ENCODE measurements at places on chromosomes 4 and X. TPM values are rescaled to one million over a fixed set of nuclear protein-coding genes. Genes with fewer than 3 reads are reported as not detected.

DNA sequence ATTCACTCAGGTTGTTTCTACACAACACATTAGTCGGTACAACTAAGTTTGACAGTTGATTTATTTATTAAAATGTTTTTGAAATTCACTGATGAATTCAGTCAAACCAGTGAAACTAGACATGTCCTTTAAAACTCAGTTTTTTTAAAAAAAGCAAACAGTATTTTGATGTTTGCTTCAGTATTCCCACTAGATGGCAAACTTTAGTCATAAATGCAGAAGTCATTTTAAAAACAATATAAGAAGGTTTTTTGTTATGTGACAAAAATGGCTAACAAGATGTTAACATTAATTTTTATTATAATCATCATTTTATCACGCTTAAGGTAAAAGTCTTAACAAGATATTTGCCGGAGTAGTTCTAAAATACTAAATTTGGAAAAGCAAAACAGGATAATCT, 1337.8 kb upstream of the DIAPH2 start:
- DNase-seq, result no peak
- H3K4me3 ChIP-seq, result no peak overlapping the region
- H3K27me3 ChIP-seq, result no peaks in the 10 kb centered on the region
- no peak overlapping the region for H3K27ac ChIP-seq

DNA sequence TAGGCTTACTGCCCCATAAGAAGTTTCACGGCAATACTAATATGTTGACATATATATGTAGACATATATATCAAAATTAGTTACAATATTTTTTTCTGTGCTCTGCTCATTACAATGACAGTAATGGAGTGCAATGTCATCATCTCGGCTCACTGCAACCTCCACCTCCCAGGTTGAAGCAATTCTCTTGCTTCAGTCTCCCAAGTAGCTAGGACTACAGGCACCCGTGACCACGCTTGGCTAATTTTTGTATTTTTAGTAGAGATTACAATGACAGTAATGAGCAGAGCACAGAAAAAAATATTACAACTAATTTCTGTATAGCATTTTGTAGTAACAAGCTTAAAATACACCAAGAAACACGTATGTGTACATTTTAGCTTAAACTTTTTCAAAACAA, 7.6 kb downstream of the EIF4E start:
- no peaks in the 10 kb centered on the region for H3K27me3 ChIP-seq
- no peaks in the 10 kb centered on the region for H3K36me3 ChIP-seq
- no peak overlapping the region for H3K4me3 ChIP-seq
- no peak overlapping the region for H3K27ac ChIP-seq

- peaks cover 32% of the 10 kb centered on the region for H3K4me1 ChIP-seq
- DNase-seq, result no peak
- peak overlapping the region; percentile 3 for H3K27ac ChIP-seq
- H3K36me3 ChIP-seq, result no peaks in the 10 kb centered on the region
- H3K4me3 ChIP-seq, result no peak overlapping the region
- no peaks in the 10 kb centered on the region for H3K27me3 ChIP-seq
These were observed 143.5 kb downstream of the MGST2 start for GRCh38 chr4:139808808-139809756.

DNA sequence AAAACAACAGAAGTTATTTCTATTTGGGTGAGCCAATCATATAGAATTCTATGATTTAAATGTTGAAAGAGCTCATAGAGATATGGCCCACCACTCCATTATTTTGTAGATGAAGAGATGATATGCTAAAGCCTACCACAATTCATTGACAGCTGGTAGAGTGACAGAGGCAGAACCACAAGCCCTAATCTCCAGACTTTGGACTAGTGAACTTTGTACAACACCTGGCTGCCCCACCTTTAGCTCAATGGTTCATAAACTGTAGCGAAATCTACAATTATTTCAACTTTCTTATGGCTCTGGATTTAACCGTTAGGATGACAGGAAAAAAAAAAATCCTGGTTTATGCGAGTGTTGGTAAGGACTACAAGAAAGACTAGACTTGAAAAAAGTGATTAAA, 50.9 kb downstream of the PRKG2 start:
- no peak for DNase-seq
- no peaks in the 10 kb centered on the region for H3K27me3 ChIP-seq
- no peaks in the 10 kb centered on the region for H3K36me3 ChIP-seq
- H3K4me1 ChIP-seq, result no peaks in the 10 kb centered on the region
- H3K4me3 ChIP-seq, result no peak overlapping the region
- H3K27ac ChIP-seq, result no peak overlapping the region

DNA sequence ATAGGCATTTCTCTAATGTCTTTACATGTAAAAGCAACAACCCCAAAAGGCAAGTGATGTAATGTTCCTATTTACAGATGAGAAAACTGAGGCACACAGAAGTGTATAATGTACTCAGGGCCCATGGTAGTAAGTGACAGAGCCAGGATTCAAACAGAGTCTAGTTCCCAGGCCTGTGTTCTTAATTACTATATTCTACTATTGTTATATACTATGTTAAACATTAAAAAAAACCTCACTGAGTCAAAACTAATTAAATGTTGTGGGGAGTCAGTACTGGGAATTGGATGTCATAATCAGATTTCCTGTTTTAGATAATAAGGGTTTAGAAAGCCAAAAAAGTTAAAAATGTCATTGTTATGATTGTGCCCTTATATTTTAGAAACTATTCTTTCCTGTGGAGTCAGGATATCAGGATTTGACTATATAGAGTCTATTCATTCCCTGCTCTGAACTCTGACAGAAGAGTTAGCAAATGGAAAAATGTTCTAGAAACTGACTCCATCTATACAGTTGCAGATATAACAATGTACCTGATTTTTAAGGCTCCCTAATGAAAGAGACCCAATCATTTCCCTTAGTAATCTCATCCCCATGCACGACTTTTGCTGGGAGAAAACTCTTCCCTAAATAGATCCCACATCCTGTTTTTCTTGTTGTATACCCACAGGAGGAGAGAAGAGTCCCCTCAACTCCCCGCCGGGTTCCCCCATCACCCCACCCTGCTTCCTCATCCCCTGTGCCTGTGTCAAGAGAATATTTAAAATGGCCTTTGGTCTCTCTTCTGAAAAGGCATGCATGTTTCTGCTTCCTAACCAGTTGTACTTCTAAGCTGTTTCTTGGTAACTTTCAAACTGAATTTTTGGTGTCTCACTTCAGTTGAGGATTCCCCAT, 69.7 kb downstream of the REELD1 start:
- no peak overlapping the region for H3K27ac ChIP-seq
- no peaks in the 10 kb centered on the region for H3K36me3 ChIP-seq
- H3K27me3 ChIP-seq, result no peaks in the 10 kb centered on the region
- H3K4me1 ChIP-seq, result peaks cover 14% of the 10 kb centered on the region
- no peak for DNase-seq
- no peak overlapping the region for H3K4me3 ChIP-seq

- H3K27me3 ChIP-seq, result no peaks in the 10 kb centered on the region
- no peaks in the 10 kb centered on the region for H3K36me3 ChIP-seq
- no peak overlapping the region for H3K4me3 ChIP-seq
- no peak for DNase-seq
- H3K27ac ChIP-seq, result no peak overlapping the region
These were observed 52.7 kb downstream of the HTT-AS start for GRCh38 chr4:3021627-3022026.

DNA sequence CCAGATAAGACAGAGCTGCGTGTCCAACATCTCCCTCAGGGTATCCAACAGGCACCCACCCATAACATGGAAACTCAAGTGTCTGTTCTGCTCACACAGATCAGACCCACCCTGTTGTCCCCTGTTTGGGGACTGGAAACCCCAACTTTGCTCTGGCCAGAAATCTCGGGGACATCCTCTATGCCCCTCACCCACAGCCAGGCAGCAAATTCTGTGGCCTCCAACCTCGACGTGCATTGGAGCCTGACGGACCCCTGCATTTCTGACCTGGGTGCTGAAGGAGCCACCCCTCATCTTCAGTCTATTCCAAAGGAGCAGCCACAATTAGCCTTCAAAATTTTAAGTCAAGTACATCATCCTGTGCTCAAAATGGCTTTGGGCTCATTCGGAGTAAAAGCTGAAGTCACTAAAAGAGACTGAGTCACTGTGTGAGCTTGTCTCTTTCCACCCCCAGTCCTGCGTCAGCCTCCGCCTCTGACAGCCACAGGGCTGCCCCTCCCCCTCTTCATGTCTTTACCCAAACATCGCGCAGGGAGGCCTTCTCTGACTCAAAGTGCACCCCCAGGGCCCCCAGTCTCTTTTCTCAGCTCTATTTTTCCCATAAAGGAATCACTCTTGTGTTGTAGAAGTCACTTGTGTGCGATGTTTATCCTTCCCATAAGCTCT, 24.4 kb upstream of the PDE6B start:
- no peaks in the 10 kb centered on the region for H3K27me3 ChIP-seq
- no peaks in the 10 kb centered on the region for H3K4me1 ChIP-seq
- no peak for DNase-seq
- no peaks in the 10 kb centered on the region for H3K36me3 ChIP-seq

DNA sequence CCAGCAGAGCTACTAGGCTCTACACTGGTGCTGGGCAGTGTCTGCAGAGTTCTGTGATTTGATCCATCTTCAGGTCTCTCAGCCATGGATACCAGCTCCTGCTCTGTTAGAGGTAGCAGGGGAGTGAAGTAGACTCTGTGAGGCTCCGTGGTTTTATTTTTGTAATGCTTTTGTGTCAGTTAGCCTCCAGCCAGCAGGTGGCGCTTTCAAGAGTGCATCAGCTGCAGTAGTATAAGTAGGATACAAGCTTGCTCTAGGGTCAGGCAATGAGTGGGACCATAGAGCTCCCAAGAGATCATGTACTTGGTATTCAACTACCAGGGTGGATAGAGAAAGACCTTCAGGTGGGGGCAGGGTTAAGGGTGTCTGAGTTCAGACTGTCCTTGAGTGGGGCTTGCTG, 362.5 kb upstream of the TRAM1L1 start:
- no peak overlapping the region for H3K27ac ChIP-seq
- DNase-seq, result no peak
- H3K4me1 ChIP-seq, result no peaks in the 10 kb centered on the region
- H3K27me3 ChIP-seq, result no peaks in the 10 kb centered on the region
- no peaks in the 10 kb centered on the region for H3K36me3 ChIP-seq

DNA sequence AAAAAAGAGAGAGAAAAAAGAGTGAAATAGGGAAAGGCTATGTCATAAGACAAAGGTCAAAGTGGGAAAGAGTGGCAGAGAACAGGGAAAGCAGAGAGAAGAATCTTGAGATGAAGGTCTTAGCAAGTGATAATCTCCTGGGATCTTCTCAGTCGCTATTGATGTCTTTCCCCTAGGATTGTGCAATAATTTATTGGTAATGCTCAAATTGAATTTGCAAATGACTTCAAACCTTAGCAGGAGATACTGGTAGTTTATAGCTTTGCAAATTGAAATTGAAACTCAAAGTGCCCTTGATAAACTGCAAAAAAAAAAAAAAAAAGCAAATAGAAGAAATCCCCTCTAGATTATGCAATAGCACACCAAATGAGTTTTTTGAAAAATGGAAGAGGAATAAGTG, 45.7 kb upstream of the MID1 start:
- H3K27me3 ChIP-seq, result no peaks in the 10 kb centered on the region
- H3K4me1 ChIP-seq, result no peaks in the 10 kb centered on the region
- H3K27ac ChIP-seq, result no peak overlapping the region

- no peaks in the 10 kb centered on the region for H3K36me3 ChIP-seq
- peak; percentile 34 for DNase-seq
These were observed 6.2 kb upstream of the GSPT2 start for GRCh38 chrX:51737091-51737490.

- H3K4me1 ChIP-seq, result no peaks in the 10 kb centered on the region
- no peak for DNase-seq
- no peak overlapping the region for H3K4me3 ChIP-seq
- H3K36me3 ChIP-seq, result no peaks in the 10 kb centered on the region
- no peak overlapping the region for H3K27ac ChIP-seq
These were observed 17.5 kb downstream of the SLC16A2 start for GRCh38 chrX:74438764-74439163.

DNA sequence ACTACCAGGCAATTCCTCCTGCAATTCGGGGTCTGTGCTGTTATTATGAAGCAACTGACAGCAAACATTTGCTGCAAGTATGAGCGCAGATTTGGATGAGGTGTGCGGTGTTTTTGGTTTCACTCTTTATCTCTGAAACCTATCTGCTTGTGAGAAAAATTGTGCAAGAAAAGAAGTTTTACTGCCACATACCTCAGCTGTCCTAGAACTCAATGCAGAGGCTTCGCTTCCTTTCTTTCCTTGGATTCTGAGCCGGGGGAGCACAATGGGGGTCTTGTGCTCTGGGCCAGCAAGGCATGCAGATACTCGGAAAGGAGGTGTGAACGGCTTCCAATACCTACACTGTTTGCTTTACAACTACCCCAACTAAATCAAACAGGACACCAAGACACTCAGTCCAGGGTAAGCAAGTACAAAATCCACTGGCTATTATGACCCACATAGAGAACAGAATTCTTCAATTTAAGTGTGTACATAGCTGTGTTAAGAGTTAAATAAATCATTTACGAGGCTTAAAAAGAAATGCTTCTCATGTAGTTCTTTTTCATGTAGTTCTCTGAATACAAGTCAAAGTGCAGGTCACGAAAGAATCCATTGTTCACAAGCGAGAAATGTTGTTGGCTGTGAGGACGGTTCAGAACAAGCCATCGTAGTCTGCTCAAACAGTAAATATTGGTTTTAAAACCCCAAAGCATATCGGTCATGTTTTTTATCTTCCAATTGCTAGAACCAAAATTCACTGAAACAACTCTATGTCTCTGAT, 1.1 kb downstream of the SORBS2 start:
- no peaks in the 10 kb centered on the region for H3K4me1 ChIP-seq
- no peaks in the 10 kb centered on the region for H3K36me3 ChIP-seq
- no peak overlapping the region for H3K27ac ChIP-seq
- H3K27me3 ChIP-seq, result no peaks in the 10 kb centered on the region

GRCh38 chr4:52627876-52628275, 31.2 kb downstream of the USP46 start:
- no peak overlapping the region for H3K4me3 ChIP-seq
- no peaks in the 10 kb centered on the region for H3K27me3 ChIP-seq
- H3K36me3 ChIP-seq, result peaks cover 3% of the 10 kb centered on the region
- no peaks in the 10 kb centered on the region for H3K4me1 ChIP-seq
- H3K27ac ChIP-seq, result no peak overlapping the region

DNA sequence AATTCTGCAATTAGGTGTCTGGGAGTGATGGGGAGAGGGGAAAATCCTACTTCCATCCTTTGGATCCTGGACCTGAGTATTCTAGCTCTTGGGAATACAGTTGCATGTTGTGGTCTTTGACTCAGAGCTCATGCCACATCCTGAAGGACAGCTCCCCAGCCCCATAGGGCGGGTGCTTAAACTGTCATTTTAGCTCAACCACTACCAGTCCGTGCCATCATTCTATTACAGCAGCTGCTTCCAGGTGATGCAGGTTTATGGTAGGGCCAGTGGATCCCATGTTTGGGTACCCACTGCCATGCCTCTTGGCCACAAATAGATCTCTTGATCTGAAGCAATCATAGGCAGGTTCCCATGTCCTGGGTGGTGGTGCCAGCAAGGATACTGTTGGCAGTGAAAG, 34.7 kb downstream of the CCKAR start:
- H3K4me1 ChIP-seq, result no peaks in the 10 kb centered on the region
- H3K27ac ChIP-seq, result no peak overlapping the region
- no peak overlapping the region for H3K4me3 ChIP-seq
- H3K27me3 ChIP-seq, result no peaks in the 10 kb centered on the region
- no peak for DNase-seq

GRCh38 chrX:83022020-83022419, 486.1 kb upstream of the POU3F4 start:
- no peak overlapping the region for H3K4me3 ChIP-seq
- H3K36me3 ChIP-seq, result no peaks in the 10 kb centered on the region
- H3K4me1 ChIP-seq, result no peaks in the 10 kb centered on the region
- H3K27me3 ChIP-seq, result no peaks in the 10 kb centered on the region
- DNase-seq, result no peak
- H3K27ac ChIP-seq, result no peak overlapping the region

The RHOXF2B gene
- polyA plus RNA-seq, result 0.05 TPM

- H3K36me3 ChIP-seq, result no peaks in the 10 kb centered on the region
- no peak overlapping the region for H3K27ac ChIP-seq
- no peak for DNase-seq
These were observed 455.4 kb downstream of the IL15 start for GRCh38 chr4:142091691-142092182.

Measured in CD14-positive monocyte (primary cell).